ENCODE measurements at places on chromosomes 4 and X. TPM values are rescaled to one million over a fixed set of nuclear protein-coding genes. Genes with fewer than 3 reads are reported as not detected.

GRCh38 chr4:76554630-76555029 lies 119.6 kb downstream of the SHROOM3 start:
- no peak overlapping the region for H3K27ac ChIP-seq
- DNase-seq: no peak
- no peaks in the 10 kb centered on the region for H3K27me3 ChIP-seq
- no peak overlapping the region for H3K4me3 ChIP-seq
- H3K4me1 ChIP-seq: no peaks in the 10 kb centered on the region

DNA sequence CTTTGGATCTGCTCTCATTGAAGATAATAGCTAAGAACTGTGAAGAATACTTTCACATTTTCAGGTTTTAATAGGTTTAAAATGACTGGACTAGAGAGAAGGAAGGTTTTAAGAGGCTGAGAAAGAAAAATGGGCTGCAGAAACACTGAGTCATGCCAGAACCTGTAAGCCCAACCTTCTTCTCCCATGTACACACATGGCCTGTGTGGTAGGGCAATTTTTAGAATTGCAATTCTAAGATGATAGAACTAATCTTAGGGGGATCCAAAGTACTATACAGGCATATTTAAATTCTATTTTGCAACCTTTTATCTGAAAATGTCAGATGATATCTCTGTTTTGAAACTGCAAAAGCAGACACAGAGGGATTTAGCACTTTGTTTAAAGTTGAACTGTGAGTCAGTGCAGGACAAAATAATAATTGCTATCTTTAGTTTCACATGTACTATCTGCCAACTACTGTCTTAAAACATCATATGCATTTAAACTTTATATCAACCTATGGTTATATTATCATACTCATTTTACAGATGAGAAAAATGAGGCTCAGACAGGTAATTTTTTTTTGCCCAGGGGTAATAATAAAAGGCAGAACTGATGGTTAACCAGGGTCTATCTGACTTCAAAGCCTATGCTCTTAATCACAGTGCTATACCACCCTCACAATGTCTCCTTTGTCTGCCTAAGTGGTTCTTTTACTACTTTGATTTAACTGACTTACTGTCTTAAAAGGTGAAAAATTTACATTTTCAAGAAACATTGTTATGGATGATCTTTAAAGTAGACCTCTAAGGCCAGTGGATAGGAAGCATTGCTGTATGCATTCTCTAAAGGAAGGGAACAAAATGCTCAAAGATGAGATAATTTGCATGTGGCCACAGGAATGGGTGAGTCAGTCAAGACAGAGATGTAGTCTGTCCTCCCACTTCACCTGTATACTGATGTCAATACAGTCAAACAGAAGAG lies 4.3 kb downstream of the TMPRSS11E start:
- no peaks in the 10 kb centered on the region for H3K36me3 ChIP-seq
- DNase-seq: no peak
- H3K4me3 ChIP-seq: no peak overlapping the region

CCSER1 gene
- total RNA-seq: 21.0 TPM

DNA sequence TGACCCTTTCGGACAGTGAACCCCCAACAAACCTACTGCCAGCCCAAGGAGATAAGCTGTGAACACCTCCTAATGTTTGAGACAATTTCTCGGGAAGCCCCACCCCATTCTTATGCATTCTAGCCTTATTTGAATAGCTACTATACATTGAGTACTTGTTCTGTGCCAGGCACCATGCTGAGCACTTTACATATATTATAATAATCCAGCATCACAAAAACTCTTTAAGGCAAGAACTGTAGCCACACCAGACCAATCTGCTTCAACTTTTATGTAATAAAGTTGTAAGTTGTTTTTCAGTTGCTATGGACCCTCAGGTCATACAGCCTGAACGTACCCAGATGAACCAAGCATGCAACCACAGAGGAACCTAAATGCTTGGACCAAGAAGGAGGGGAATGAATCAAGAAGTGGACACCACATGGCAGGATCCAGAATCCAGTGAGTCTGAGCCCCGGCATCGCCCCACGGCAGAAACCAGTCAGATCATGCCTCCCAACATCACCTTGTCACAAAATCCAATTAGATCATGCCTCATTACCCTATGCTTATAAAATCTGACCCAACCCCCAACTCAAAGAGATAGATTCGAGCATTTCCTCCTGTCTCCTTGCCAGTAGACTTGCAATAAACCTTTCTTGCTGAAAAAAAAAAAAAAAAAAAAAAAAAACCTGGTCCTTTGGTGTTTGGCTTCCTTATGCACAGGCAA lies 225.0 kb downstream of the QDPR start:
- H3K4me1 ChIP-seq: peaks cover 10% of the 10 kb centered on the region
- H3K27ac ChIP-seq: no peak overlapping the region
- H3K4me3 ChIP-seq: no peak overlapping the region
- no peaks in the 10 kb centered on the region for H3K36me3 ChIP-seq
- H3K27me3 ChIP-seq: no peaks in the 10 kb centered on the region

- H3K27ac ChIP-seq: no peak overlapping the region
- H3K4me1 ChIP-seq: no peaks in the 10 kb centered on the region
- no peaks in the 10 kb centered on the region for H3K27me3 ChIP-seq
- no peak for DNase-seq
- no peaks in the 10 kb centered on the region for H3K36me3 ChIP-seq
- H3K4me3 ChIP-seq: no peak overlapping the region
These were observed 208.3 kb upstream of the LEF1 start for GRCh38 chr4:108377021-108377420.

DNA sequence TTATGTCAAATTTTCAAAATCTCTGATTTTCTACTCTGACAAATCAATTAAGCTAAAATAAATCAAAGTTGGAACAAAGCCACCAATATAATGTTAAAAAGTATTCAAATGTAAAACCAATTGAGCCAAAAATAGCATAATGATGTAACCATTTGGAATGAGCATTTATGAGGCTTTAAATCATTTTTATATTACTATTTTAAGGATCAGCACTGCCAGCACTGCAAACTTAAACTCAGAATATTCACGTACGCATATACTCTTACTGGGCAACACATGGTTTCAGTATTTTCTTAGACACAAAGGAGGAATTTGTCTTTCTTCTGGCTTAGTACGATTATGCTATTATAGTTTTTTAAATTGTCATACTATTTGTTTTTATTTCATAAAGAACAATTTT lies 52.2 kb downstream of the AFAP1 start:
- H3K36me3 ChIP-seq: no peaks in the 10 kb centered on the region
- no peak for DNase-seq
- H3K4me3 ChIP-seq: no peak overlapping the region
- peaks cover 4% of the 10 kb centered on the region for H3K4me1 ChIP-seq
- H3K27me3 ChIP-seq: no peaks in the 10 kb centered on the region

S100G gene
- total RNA-seq: 0.54 TPM

CXorf49 gene
- not detected for total RNA-seq

- H3K4me1 ChIP-seq: no peaks in the 10 kb centered on the region
- no peak overlapping the region for H3K4me3 ChIP-seq
- H3K27ac ChIP-seq: no peak overlapping the region
- DNase-seq: peak; percentile 20
- H3K36me3 ChIP-seq: no peaks in the 10 kb centered on the region
These were observed 78.2 kb downstream of the SLC2A9 start for GRCh38 chr4:9942921-9943600.

- no peaks in the 10 kb centered on the region for H3K27me3 ChIP-seq
- no peak overlapping the region for H3K4me3 ChIP-seq
- no peaks in the 10 kb centered on the region for H3K36me3 ChIP-seq
- H3K4me1 ChIP-seq: no peaks in the 10 kb centered on the region
- H3K27ac ChIP-seq: no peak overlapping the region
These were observed 82.4 kb upstream of the RBPJ start for GRCh38 chr4:26238426-26238777.

- H3K27me3 ChIP-seq: no peaks in the 10 kb centered on the region
- no peak overlapping the region for H3K27ac ChIP-seq
- H3K4me3 ChIP-seq: no peak overlapping the region
- H3K4me1 ChIP-seq: peaks cover 6% of the 10 kb centered on the region
- no peaks in the 10 kb centered on the region for H3K36me3 ChIP-seq
These were observed 115.0 kb upstream of the SHISA3 start for GRCh38 chr4:42282081-42282901.

Measured in upper lobe of left lung (tissue), 6 donors.